ENCODE measurements at places on chromosomes 7 and 10. TPM values are rescaled to one million over a fixed set of nuclear protein-coding genes. Genes with fewer than 3 reads are reported as not detected.

GRCh38 chr7:1729773-1730172 lies 59.7 kb downstream of the ELFN1 start:
- no peaks in the 10 kb centered on the region for H3K36me3 ChIP-seq
- no peaks in the 10 kb centered on the region for H3K27me3 ChIP-seq

DNA sequence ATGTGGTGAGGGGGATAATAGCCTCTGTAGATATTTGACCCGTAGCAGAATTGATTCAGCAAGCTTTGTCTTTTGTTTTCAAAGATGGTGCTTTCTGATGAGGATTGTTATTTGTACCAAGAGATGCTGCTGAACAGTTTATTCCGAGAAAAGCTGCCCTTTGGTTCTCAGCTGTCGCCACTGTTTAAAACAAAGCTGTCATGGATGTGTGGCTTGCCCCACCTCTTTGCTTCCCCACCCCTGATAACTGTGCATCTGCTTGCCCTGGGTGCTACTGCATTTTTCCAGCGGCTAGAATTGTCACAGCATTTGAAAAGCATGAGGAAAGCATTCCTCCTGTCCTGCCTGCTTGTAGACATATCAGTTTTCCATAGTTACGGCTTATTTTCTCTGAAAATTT lies 226.9 kb upstream of the CSTF2T start:
- H3K36me3 ChIP-seq = no peaks in the 10 kb centered on the region
- H3K4me3 ChIP-seq = no peak overlapping the region
- DNase-seq = no peak
- H3K27ac ChIP-seq = no peak overlapping the region

DNA sequence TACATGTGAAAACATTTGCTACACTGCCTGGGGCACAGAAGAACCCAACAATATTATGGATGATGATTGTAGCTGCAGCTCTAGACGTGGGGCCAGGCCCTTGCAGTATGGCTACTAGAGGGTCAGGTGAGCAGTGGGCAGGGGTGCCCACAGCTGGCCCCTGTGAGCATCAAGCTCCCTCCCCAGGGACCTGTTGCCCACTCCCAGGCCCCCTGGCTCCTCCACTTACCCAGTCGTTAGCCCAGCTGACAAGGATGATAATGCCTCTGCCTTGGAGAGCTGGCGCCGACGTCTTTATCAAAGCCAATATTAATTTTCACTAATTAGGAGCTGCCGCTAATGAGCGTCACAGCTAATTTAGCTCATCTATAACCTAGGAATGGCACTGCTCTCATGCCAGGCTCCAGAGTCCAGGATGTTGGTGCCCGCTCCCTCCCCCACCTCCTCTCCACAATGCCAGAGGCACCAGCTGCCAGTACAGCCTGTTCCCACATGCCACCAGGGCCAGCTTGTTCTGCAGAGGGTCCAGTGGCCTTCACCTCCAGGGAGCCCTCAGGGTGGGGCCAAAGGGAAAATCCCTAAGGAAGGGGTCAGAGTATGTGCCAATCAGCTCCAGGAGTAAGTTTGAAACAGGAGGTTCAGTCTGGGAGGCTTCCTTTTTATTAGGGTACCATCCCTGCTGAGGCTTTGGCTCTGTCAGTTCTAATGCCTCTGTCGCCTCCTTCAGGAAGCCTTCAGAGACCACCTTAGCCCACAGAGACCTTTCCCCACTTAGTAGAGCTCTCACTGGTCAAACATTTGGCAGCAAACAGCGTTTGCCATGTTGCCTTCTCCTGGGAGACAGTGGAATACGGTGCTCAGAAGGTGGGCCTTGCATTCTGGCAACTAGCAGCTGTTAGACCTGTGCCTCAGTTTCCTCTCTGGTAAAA lies 77.2 kb downstream of the CDH23 start:
- H3K27me3 ChIP-seq = no peaks in the 10 kb centered on the region
- no peak for DNase-seq

The PKD1L1 gene
- 0.73 TPM for polyA plus RNA-seq

GRCh38 chr10:59709395-59710125 lies at the start of gene SLC16A9:
TSS of gene SLC16A9 (minus strand) at chr10:59709850. CDS start at chr10:59684291, 25,559 bp downstream.
- peaks cover 18% of the 10 kb centered on the region for H3K4me1 ChIP-seq
- H3K36me3 ChIP-seq = no peaks in the 10 kb centered on the region
- H3K27ac ChIP-seq = peak within 1 kb of the TSS; percentile 78
- no peaks in the 10 kb centered on the region for H3K27me3 ChIP-seq
- peak within 1 kb of the TSS; percentile 84 for H3K4me3 ChIP-seq

GRCh38 chr7:46844486-46844885 lies 737.4 kb downstream of the TNS3 start:
- H3K27me3 ChIP-seq = no peaks in the 10 kb centered on the region
- H3K27ac ChIP-seq = no peak overlapping the region
- no peaks in the 10 kb centered on the region for H3K4me1 ChIP-seq
- H3K4me3 ChIP-seq = no peak overlapping the region

DNA sequence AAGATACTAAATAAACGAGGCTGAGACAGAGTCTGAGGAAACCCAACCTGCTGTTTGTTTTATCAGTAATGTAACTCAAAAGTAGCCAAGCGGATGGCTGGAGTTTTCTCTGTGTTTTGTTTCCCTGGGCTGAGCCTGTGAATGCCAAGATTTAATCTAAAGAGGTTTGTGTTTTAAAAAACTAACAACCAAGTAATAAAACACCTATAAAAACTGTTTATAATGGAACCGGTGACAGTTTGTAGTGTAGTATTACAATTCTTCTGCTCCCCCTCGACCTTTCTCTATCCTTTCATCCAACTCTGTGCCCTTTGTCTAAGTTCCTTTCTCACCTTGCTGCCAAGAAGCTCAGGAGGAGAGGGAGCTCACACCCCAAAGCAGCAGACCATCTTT lies 2.6 kb upstream of the KAT6B start:
- peak overlapping the region; percentile 88 for H3K27ac ChIP-seq
- no peaks in the 10 kb centered on the region for H3K36me3 ChIP-seq
- peaks cover 48% of the 10 kb centered on the region for H3K4me1 ChIP-seq
- H3K4me3 ChIP-seq = peak overlapping the region; percentile 95
- DNase-seq = no peak

- H3K27ac ChIP-seq = no peak overlapping the region
- no peaks in the 10 kb centered on the region for H3K27me3 ChIP-seq
- no peak overlapping the region for H3K4me3 ChIP-seq
These were observed 131.0 kb upstream of the AOAH start for GRCh38 chr7:36855330-36855729.

The LRRC18 gene
- not detected for polyA plus RNA-seq

DNA sequence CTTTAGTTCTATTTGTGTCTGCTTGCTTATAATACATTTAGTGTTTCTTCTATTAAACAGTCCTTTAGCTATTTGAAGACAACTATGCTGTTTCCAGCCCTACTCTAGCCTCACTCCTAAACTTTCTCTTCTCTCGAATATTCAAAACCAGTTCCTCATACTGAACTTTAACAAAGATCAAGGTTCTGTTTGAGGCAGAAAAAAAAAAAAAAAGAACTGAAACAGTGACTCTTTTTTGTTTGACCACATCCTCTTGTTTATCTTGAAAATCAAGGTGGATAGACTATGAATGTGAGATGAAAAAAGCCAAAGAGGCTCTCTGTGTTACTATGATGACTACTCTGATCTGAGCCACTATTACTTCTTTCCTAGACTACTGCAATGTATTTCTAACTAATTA lies 154.3 kb downstream of the ZNF365 start:
- H3K27me3 ChIP-seq = no peaks in the 10 kb centered on the region
- no peaks in the 10 kb centered on the region for H3K4me1 ChIP-seq
- no peak overlapping the region for H3K27ac ChIP-seq
- no peak overlapping the region for H3K4me3 ChIP-seq
- H3K36me3 ChIP-seq = no peaks in the 10 kb centered on the region
- no peak for DNase-seq

DNA sequence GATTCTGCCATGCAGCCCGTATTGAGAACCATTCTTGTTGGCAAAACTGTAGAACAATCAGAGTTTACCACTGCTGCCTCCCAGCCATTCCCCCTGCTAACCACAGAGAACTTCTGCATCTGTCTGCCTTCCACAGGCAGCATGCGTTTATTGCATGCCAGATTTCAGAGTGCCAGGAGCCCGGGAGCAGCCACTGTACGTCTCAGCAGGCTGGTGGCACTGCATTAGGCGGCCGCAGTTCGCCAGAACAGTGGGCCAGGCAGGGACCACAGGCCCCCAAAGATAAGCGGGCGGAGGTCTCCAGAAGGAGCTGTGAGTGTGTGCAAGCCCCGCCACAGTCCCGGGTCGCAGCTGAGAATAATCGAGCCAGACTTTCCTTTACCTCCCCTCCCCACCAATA lies 31.8 kb downstream of the ZNF467 start:
- H3K27me3 ChIP-seq = no peaks in the 10 kb centered on the region
- peaks cover 12% of the 10 kb centered on the region for H3K4me1 ChIP-seq
- no peak for DNase-seq
- no peaks in the 10 kb centered on the region for H3K36me3 ChIP-seq
- peak overlapping the region; percentile 61 for H3K27ac ChIP-seq

DNA sequence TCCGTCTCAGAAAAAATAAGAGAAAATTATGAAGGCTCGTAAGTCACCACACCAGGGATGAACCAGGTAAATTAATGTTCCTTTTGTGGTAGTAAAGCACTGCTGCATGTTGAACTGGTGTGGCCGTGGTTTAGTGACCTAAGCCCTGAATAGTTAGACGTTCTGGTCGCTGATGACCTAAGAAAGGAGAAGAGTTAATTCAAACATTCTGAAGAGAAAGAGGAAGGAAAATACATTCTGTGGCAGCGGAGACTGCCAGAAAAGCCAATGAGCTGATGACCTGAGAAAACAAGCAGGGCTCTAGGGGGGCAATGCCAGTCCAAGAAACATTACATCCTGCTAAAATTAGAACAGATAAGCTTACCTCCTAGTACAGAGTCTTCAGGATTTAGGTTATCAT lies 17.5 kb downstream of the DNAJC9 start:
- peaks cover 49% of the 10 kb centered on the region for H3K36me3 ChIP-seq
- DNase-seq = no peak
- H3K4me3 ChIP-seq = no peak overlapping the region
- H3K27ac ChIP-seq = no peak overlapping the region
- H3K4me1 ChIP-seq = peaks cover 10% of the 10 kb centered on the region

The GSDME gene
- polyA plus RNA-seq = 4.9 TPM

- peaks cover 6% of the 10 kb centered on the region for H3K27me3 ChIP-seq
- no peak for DNase-seq
- no peaks in the 10 kb centered on the region for H3K36me3 ChIP-seq
- no peak overlapping the region for H3K27ac ChIP-seq
- H3K4me1 ChIP-seq = peaks cover 12% of the 10 kb centered on the region
These were observed 292.4 kb upstream of the NFE2L3 start for GRCh38 chr7:25859412-25860274.

DNA sequence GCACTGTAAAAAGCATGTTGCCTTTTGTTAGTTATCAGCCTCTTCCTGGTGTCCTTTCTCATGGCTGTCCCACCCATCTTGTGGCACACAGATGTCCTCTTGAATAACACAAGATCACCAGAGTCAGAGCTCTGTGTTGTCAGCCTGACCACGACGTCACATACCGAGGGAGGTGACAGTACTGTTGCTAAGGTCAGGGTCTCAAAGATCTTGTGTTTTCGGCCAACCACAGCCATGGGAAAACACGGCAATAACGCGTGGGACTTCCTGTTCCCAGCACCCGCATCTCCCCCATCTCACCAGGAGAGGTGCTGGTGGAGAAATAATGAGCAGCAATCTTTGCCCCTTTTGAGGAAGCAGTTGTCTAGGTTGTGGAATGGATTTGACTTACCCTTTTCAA lies 40.4 kb downstream of the NPVF start:
- no peak for DNase-seq
- no peaks in the 10 kb centered on the region for H3K27me3 ChIP-seq
- H3K4me3 ChIP-seq = no peak overlapping the region
- H3K27ac ChIP-seq = no peak overlapping the region
- H3K36me3 ChIP-seq = no peaks in the 10 kb centered on the region
- no peaks in the 10 kb centered on the region for H3K4me1 ChIP-seq

- no peak for DNase-seq
- peaks cover 32% of the 10 kb centered on the region for H3K4me1 ChIP-seq
- no peak overlapping the region for H3K4me3 ChIP-seq
- no peak overlapping the region for H3K27ac ChIP-seq
- no peaks in the 10 kb centered on the region for H3K27me3 ChIP-seq
- no peaks in the 10 kb centered on the region for H3K36me3 ChIP-seq
These were observed 59.8 kb downstream of the ARID5B start for GRCh38 chr10:61961278-61961677.

The ASAH2 gene
- polyA plus RNA-seq = 0.08 TPM

DNA sequence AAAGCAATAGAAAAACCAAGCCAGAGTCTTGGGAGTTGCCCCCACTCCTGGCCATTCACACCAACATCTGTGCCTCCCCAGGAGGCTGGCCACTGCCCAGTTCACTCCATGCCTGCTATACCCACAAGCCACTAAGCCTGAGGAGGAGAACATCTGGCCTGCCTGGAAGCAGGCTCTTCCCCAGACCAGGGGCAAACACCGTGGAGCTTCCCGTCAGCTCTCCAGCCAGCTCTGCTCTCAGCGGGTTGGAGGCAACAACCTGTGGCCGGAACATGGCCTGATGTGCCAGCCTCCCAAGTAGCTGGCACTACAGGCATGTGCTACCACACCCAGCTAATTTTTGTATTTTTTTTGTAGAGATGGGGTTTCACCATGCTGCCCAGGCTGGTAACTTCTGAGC lies 9.1 kb upstream of the PTPRN2 start:
- no peaks in the 10 kb centered on the region for H3K36me3 ChIP-seq
- H3K4me3 ChIP-seq = no peak overlapping the region
- no peak overlapping the region for H3K27ac ChIP-seq
- H3K4me1 ChIP-seq = no peaks in the 10 kb centered on the region
- DNase-seq = no peak
- H3K27me3 ChIP-seq = no peaks in the 10 kb centered on the region

GRCh38 chr10:101411598-101411997 lies 57.6 kb downstream of the BTRC start:
- no peak for DNase-seq
- no peaks in the 10 kb centered on the region for H3K4me1 ChIP-seq
- H3K4me3 ChIP-seq = no peak overlapping the region
- no peaks in the 10 kb centered on the region for H3K27me3 ChIP-seq

DNA sequence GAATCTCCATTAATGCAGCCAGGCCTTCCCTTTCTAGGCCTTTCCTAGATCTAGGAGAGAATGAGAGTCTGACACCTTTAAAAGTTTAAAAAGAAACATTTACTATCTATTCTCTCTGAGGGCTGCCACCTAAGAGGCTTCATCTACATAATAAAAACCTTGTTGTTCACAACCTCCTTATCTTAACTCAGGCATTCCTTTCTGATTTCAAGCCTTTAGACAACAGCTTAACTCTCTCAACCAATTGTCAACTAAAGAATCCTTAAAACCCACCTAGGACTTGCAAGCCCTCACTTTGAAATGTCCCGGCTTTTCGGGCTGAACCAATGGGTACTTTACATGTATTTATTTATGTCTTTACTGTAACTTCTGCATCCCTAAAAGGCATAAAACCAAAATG lies 64.3 kb upstream of the RET start:
- H3K27me3 ChIP-seq = no peaks in the 10 kb centered on the region
- no peaks in the 10 kb centered on the region for H3K36me3 ChIP-seq
- DNase-seq = no peak
- H3K4me3 ChIP-seq = no peak overlapping the region
- no peak overlapping the region for H3K27ac ChIP-seq

- DNase-seq = no peak
- no peak overlapping the region for H3K27ac ChIP-seq
- H3K4me1 ChIP-seq = no peaks in the 10 kb centered on the region
- H3K4me3 ChIP-seq = no peak overlapping the region
- H3K36me3 ChIP-seq = no peaks in the 10 kb centered on the region
These were observed 130.6 kb upstream of the SLC26A5 start for GRCh38 chr7:103576641-103577040.

The ZNF32 gene
- 69.9 TPM for polyA plus RNA-seq
